ENCODE measurements at places on chromosomes 13 and 19.
A peak's percentile ranks its signal among the peaks of the same experiment; 100 is the strongest.

- DNase-seq = no peak
Observed at GRCh38 chr19:13931391-13932148, 6.6 kb downstream of the PODNL1 start.

DNA sequence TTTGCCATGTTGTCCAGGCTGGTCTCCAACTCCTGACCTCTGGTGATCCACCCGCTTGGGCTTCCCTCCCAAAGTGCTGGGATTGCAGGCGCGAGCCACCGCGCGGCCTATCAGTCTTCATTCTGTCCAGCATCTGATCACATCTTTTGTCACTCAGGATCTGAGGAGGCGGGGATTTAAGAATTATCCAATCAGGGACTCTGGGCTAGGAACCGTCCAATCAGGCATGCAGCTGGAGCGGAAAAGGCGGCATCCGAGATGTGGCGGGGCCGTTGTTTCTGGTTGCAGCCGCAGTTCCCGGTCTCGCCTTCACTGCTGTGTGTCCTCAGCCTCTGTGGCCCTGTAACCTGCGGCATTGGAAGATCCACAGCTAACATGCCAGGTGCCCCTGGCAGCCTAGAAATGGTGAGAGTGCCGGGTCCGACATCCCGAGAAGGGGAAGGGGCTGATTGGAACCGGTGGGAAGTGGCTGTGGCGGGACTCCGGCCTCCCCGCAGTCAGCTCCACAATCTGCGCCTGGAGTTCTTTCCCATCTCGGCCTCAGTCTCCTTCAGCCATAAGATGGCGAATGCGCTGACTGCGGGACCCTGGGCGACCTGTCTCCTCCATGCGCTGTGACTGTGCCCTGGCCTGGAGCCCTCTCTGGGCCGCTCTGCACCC, at the start of gene ZNF729:
ZNF729 (plus strand) TSS at position 291 of the 660 bp plus-strand sequence; CDS start at position 376, 85 bp downstream.
- DNase-seq = peak; percentile 70

GRCh38 chr13:22893204-22893603, 287.6 kb upstream of the SGCG start:
- DNase-seq = no peak

- no peak for DNase-seq
Observed at GRCh38 chr19:51489113-51489512, 10.8 kb downstream of the CEACAM18 start.

DNA sequence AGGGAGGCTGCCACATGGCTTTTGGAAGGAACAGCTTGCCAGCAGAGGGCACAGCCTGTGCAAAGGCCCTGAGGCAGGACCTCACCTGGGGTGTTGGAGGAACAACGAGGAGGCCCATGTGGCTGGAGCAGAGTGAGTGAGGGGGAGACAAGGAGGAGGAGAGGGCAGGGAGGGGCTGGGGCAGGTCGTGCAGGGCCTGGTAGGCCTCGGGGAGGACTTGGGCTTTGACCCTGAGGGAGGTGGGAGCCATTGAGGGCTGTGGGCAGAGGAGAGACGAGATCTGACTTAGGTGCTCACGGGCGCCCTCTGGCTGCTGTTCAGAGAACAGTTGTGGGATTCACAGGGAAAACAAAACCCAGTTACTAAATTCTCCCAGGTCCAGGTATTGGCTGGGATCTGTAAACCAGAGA, 25.2 kb downstream of the ZNRF4 start:
- DNase-seq = peak; percentile 25

DNA sequence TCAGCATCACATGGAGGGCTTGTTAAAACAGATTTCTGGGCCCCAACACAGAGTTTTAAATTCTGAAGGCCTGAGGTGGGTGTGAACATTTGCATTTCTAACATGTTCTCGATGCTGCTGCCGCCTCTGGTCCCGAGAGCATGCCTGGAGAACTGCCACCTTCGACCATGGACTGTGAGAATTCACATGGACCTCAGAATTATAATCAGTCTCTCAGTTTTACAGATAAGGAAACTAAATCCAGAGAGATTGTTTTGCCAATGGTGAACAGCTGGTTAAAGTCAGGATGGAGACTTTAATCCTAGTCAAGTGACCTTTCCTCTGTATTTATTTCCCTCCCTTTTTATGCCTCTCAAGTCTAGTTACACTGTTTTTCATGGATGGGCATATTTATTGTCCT, 14.7 kb downstream of the ALOX5AP start:
- no peak for DNase-seq

GRCh38 chr13:38685974-38686576, 802 bp upstream of the FREM2 start:
- DNase-seq = no peak
